ENCODE measurements at places on chromosomes 7 and 10. TPM values are rescaled to one million over a fixed set of nuclear protein-coding genes. Genes with fewer than 3 reads are reported as not detected.

Gene RTKN2
- 5.1 TPM for polyA plus RNA-seq

- H3K4me1 ChIP-seq: no peaks in the 10 kb centered on the region
- no peaks in the 10 kb centered on the region for H3K27me3 ChIP-seq
- no peak overlapping the region for H3K27ac ChIP-seq
- H3K36me3 ChIP-seq: peaks cover 16% of the 10 kb centered on the region
These were observed 113.7 kb upstream of the DIP2C start for GRCh38 chr10:803041-803741.

Gene LIPM
- polyA plus RNA-seq: 0.21 TPM

Gene PON1
- not detected for polyA plus RNA-seq

DNA sequence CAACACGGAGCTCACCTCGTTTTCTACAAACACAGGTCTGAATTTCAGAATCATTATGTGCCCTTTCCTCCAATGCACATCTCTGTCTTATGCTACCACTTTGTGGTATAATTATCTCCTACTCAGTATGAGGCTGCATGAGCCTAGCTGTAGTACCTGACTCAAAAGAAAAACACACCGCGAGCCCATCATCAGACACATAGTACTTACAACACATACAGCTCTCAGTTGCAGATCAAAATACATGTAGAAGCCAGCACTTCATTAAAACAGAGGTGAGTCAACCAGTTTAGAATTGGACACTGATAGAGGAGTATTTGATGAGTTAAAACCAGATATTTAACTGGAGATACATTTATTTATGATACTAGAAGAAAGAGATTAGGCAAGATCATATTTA lies 1.4 kb upstream of the RTKN2 start:
- H3K27ac ChIP-seq: no peak overlapping the region
- peaks cover 9% of the 10 kb centered on the region for H3K27me3 ChIP-seq
- no peak for DNase-seq
- no peak overlapping the region for H3K4me3 ChIP-seq
- peaks cover 5% of the 10 kb centered on the region for H3K4me1 ChIP-seq
- H3K36me3 ChIP-seq: no peaks in the 10 kb centered on the region

GRCh38 chr10:50987934-50988333 lies 86.4 kb upstream of the PRKG1 start:
- no peak overlapping the region for H3K27ac ChIP-seq
- no peaks in the 10 kb centered on the region for H3K36me3 ChIP-seq
- no peak overlapping the region for H3K4me3 ChIP-seq
- H3K27me3 ChIP-seq: peaks cover 7% of the 10 kb centered on the region
- no peaks in the 10 kb centered on the region for H3K4me1 ChIP-seq
- no peak for DNase-seq

Gene EMX2
- polyA plus RNA-seq: not detected

Gene SORCS1
- not detected for polyA plus RNA-seq

Gene AMZ1
- 0.13 TPM for polyA plus RNA-seq

GRCh38 chr10:60448246-60448645 lies 58.6 kb upstream of the ANK3 start:
- H3K4me3 ChIP-seq: no peak overlapping the region
- no peaks in the 10 kb centered on the region for H3K36me3 ChIP-seq

Gene PLAU
- not detected for polyA plus RNA-seq

- no peaks in the 10 kb centered on the region for H3K27me3 ChIP-seq
- peaks cover 7% of the 10 kb centered on the region for H3K4me1 ChIP-seq
- H3K4me3 ChIP-seq: no peak overlapping the region
- H3K36me3 ChIP-seq: no peaks in the 10 kb centered on the region
These were observed 5.8 kb downstream of the PWWP2B start for GRCh38 chr10:132402781-132403241.

DNA sequence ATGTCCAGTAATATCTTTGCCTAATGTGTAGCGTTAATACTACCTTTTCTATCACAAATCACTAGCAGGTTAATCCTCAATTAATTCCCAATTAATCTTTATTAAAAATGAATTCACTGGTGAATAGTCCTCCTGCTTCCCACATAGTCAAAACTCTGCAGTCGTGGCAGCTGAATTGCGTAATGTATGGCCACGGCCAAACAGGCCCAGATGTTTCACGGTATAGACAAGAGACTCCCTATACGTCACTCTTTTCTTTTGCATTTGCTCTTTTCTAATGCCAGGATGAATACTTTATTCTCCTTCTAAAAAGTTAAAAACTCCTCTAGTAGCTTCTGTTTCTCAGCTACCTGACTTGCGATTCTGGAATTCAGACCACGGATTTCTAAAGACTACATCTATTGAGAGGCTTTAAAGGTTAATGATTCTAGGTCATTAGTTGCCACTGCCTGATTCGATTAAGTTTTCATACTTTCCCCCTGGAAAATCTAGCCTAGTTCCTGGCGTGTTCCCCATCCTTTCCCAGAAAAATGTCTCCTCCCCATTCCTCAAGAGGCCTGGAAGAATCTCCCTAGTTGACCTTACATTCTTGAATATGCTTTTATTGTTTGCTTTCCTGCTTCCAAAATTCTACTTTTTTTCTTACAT lies 16.9 kb downstream of the MEOX2 start:
- no peaks in the 10 kb centered on the region for H3K36me3 ChIP-seq
- no peak for DNase-seq
- H3K27ac ChIP-seq: no peak overlapping the region
- no peak overlapping the region for H3K4me3 ChIP-seq

Gene WIPF3
- not detected for polyA plus RNA-seq

Gene NPFFR1
- polyA plus RNA-seq: not detected

- H3K36me3 ChIP-seq: peaks cover 87% of the 10 kb centered on the region
- H3K4me1 ChIP-seq: peaks cover 21% of the 10 kb centered on the region
- no peak for DNase-seq
- peak overlapping the region; percentile 5 for H3K27ac ChIP-seq
These were observed 25.6 kb upstream of the ZC3HAV1L start for GRCh38 chr7:139061416-139061815.

GRCh38 chr7:148095066-148095465 lies 495.5 kb upstream of the C7orf33 start:
- no peaks in the 10 kb centered on the region for H3K4me1 ChIP-seq
- H3K36me3 ChIP-seq: no peaks in the 10 kb centered on the region
- no peaks in the 10 kb centered on the region for H3K27me3 ChIP-seq
- no peak overlapping the region for H3K27ac ChIP-seq
- H3K4me3 ChIP-seq: no peak overlapping the region

GRCh38 chr7:128135159-128135514 lies 103.9 kb upstream of the LRRC4 start:
- no peak overlapping the region for H3K27ac ChIP-seq
- H3K36me3 ChIP-seq: no peaks in the 10 kb centered on the region
- H3K27me3 ChIP-seq: no peaks in the 10 kb centered on the region
- DNase-seq: no peak

DNA sequence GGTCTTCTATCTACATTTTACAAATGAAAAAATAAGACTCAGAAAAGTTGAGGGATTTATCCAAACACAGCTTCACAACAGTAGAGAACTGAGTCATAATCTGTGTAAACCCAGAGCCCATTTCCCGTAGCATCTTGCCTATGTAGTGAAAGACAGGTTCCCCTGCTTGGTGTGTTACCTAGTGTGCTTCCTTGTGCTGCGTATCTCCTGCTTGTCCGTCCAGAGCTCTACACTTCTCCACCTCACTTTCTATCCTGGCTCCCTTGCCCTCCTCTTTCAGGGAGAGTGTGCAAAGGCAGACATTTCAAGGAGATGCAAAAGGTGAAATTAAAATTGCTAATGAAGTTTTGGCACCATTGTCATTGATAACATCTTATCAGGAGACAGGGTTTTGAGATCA lies 1.4 kb upstream of the ASNS start:
- no peak overlapping the region for H3K4me3 ChIP-seq
- H3K36me3 ChIP-seq: no peaks in the 10 kb centered on the region
- H3K27me3 ChIP-seq: no peaks in the 10 kb centered on the region
- peaks cover 15% of the 10 kb centered on the region for H3K4me1 ChIP-seq
- DNase-seq: no peak
- no peak overlapping the region for H3K27ac ChIP-seq

Data from naive thymus-derived CD4-positive, alpha-beta T cell (primary cell).